ENCODE measurements at places on chromosomes 1 and 21.

DNA sequence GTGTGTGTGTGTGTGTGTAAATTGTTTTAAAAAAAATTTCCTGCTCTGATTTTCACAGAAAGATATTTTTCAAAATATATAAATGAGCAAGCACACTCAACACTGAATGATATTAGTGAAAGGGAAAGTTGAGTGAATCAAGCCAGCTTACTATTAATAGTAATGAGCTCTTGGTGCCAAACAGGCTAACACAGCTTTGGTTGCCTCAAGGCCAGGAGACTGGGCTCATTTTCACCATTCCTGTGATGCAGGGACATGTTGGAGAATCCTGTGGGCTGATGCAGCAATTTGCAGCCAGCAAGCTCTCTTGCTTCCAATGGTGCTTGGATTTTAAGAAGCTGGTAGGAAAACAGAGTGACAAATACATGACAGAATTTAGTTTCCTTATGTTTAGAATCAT is 30.2 kb downstream of the PLA2G4A start:
- DNase-seq: no peak

DNA sequence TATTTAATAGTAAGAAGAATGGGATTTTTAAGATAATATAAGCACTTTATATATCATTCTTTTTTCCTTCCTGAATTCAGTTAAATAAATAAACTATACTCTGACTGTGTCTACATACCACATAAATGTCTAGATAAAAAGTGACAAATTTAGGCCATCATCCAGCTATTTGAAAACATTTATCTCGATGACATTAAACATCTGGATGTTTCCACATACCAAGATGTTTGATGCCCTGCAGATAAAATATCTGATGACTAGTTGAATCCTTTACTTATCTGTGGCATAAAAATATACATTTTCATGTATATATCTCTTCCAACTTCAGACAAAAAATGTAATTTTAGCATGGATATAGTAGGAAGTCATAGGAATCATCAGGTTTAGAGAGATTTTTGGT is 348.3 kb downstream of the DPYD start:
- DNase-seq: no peak

GRCh38 chr1:162899422-162900146 is 38.6 kb upstream of the CCDC190 start:
- DNase-seq: no peak

DNA sequence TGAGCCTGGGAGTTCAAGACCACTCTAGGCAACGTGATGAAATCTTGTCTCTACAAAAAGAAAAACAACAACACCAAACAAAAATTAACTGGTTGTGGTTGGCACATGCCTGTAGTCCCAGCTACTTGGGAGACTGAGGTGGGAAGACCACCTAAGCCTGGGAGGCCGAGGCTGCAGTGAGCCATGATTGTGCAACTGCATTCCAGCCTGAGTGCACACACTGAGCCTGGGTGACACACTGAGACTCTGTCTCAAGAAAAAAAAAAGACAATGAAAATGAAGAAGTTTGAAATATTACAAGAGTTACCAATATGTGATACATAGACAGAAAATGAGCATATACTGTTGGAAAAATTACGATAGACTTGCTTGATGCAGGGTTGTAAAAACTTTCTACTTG is 31.9 kb downstream of the PDC start:
- no peak for DNase-seq

DNA sequence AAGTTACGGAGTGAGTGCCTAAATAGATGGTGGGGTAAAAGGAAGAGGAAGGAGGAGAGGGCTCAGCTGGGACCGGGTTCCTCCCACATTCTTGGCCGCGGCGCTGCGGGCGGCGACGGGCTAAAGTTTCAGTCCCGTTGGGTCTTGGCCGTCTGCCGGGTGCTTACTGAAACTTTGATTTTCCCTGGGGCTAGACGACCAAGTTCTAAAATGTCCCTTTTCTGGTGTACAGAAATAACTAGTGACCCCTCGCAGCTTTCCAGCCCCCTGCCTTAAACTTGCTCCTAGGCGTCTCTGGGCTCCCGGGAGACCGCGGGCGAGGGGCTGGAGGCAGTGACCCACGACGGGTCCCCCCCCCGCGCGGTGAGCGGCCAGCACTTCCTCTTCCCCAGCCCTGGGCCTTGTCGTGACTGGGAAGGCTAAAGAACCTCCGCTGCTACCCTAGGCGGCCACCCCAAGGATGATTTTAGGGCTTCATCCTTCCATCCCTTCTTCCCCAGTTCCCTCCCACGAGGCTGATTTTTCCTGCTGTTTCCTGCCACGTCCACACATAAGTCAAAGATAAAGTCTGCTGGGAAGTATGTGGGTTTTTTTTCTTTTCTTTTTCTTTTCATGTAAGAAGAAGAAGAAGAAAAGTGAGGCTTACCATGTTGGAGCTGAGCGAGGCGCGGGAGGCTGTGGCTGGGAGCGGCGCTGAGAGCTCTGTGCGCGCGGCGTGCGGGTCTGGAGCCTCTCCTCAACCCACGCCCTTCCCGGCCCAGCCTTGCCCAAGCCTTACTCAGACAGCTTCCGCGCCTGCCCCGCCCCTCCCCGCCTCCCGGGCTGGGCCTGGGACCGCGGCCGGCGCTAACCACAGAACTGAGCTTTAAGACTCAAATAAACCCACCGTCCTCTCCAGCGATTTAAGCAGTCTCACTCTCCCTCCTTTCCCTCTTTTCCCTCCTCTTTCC is at the start of gene S100A11:
TSS of gene S100A11 (minus strand) at position 738 of the 950 bp plus-strand sequence. CDS start at position 649, 89 bp downstream.
- DNase-seq: no peak

- no peak for DNase-seq
Measured at GRCh38 chr1:25858494-25858893, 763 bp downstream of the AUNIP start.

DNA sequence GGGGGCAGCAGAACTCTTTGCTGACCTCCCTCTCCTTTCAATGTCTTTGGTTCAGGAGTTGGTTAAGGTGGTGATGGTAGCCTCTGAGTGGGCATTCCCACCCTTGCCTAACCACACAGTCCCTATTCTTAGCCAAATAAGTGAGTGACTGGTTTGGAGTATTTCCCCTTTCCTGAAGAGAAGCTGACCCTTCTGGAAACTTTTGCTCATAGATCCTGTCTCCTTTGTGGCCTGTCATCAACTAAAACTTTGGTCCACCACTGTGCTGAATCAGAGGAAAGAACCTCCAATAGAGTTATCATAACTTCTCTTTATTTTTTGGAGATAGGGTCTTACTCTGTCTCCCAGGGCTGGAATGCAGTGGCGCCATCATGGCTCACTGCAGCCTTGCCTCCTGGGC is 31.1 kb downstream of the C1orf21 start:
- no peak for DNase-seq

- no peak for DNase-seq
Measured at GRCh38 chr1:62774971-62775595, 8.8 kb upstream of the ATG4C start.

DNA sequence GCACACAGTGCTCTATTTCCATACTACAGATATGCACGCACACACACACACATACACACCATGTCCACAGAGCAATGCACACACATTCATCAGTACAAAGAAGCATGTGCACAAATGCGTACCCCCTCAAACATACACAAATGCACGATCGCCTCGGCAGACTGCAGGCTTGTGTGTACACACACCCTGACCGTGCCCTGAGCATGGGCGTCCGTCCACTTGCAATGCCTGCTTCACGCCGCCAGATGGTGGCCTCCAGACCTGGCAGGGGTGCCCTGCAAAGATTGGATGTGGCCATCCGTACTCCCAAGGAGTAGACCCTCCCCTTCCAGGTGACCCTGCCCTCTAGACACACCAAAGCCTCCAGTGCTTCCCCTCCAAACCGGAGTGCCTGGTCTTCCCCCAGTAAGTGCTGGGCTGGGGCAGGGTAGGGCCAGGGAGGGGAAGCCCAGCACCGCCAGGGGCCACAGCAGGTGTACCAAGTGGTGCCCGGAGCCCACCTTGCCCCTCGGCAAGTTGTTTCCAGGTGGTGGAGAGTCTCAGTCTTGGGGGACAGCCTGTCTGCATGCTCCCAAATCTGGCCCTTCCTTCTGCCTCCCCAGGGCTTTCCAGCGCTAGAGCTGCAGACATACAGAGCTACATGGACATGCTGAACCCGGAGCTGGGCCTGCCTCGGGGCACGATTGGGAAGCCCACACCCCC is 20.6 kb downstream of the ESPN start:
- DNase-seq: no peak
